Stimulated activated CD8-positive, alpha-beta memory T cell treated with anti-CD3 and anti-CD28 coated beads, Interleukin-15, amount 100 ng/mL, for 1 hour (primary cell): ENCODE measurements at places on chromosomes 7 and 10.

GRCh38 chr10:122780391-122780790 is 65.3 kb downstream of the CUZD1 start:
- DNase-seq: no peak

GRCh38 chr7:55966851-55967250 is 2.5 kb downstream of the NIPSNAP2 start:
- DNase-seq: no peak

GRCh38 chr7:133857376-133858119 is 269.6 kb upstream of the LRGUK start:
- no peak for DNase-seq

- no peak for DNase-seq
These were observed 9.2 kb downstream of the AGR2 start for GRCh38 chr7:16795624-16796023.

DNA sequence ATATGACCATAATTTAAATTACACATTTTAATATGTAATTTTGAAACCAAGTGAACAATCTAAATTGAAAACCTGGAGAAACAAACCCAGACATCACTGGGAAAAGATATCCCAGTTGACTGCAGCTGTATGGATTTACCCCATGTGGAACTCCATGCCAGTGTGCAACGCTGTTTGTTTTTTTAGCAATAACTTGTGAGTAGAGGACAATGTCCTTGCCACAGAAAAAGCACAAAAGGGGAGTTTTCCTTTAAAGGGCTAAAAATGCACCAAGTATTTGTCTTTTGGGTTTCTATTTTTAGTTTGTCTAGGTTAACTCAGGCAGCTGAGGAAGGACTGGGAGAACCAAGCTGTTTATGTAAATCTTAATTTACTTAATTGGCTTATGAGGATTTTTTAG is 15.1 kb upstream of the COL17A1 start:
- DNase-seq: no peak

GRCh38 chr10:86661161-86662025 is 6.9 kb upstream of the LDB3 start:
- DNase-seq: no peak

DNA sequence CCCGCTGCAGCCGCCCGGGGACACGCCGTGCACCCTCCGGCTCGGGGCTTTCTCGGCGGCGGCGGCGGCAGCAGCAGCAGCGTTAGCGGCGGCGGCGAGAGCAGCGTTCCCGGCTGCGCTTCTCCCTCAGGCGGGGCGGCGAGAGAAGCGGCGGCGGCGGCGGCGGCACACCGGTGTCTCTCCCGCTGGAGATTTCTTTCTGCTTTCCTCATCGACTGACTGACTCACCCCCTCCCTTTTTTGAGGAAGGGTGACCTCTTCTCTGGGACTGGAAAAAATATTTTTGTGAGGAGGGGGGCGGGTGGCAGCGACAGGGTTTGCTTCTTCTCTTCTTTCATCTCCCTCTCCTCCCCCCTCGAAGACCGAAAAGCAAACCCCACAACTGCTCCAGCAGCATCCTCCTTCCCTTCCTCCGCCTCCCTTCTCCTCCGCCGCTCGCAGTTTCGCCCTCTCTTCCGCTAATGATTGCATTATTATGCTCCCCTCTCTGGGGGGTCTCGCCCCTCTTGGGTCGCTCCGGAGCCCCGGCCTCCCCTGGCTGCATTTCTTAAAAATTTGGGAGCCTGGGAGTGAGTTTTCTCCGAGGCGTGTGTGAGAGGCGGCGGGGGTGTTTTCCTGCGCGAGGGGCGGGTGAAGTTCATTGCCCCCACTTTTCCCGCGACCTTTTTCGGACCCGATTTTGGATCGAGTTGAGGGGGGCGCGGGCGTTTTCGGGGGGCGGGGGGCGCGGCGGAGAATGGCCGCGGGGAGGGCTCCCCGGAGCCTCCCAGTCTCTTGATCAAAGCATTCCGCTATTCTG is 411 bp downstream of the AUTS2 start:
- no peak for DNase-seq

DNA sequence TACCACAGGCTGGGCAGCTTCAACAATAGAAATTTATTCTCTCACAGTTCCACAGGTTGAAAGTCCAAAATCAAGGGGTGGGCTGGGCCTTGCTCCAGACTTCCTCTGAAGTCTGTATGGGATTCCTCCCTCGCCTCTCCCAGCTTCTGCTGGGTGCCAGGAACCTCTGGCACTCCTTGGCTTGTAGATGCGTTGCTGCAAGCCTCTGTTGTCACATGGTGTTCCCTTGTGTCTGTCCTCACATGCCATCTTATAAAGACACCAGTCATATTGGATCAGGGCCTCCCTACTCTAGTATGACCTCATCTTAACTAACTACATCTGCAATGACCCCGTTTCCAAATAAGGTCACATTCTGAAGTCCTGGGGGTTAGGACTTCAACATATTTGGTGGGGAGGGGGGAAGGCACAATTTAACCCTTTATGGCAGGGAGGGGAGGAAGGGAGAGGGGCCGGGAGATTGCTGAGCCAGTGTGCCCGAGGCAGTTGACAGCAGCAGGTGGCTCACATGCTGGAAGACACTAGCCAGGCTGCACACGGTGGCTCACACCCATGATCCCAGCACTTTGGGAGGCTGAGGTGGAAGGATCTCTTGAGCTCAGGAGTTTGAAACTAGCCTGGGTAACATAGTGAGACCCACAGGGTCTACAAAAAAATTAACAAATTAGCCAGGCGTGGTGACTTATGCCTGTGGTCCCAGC is 18.8 kb downstream of the ZNF282 start:
- DNase-seq: no peak

DNA sequence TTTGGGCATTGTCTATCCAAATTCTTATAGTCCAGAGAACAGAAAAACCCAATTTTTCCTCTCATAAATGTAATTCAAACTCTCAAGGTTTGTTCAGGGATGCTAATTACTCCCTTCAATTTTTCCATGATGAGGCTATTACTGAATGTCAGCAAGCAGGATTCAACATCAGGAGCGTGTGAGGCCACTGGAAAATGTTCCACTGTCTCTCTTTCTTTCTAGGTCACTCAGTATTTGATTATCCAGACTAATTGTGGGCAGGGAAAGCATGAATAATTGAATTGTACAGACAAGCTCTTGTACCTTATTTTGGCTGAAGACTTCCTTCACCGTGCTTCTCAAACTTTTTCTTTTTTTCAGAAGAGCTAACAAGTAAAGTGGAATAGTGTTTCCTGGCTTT is 30.7 kb downstream of the THNSL1 start:
- DNase-seq: no peak
